ENCODE measurements at places on chromosomes 12 and 14.

GRCh38 chr12:2688381-2688931 lies 106.3 kb upstream of the FKBP4 start:
- DNase-seq: no peak

GRCh38 chr14:36450550-36450949 lies 69.5 kb downstream of the NKX2-1 start:
- no peak for DNase-seq

DNA sequence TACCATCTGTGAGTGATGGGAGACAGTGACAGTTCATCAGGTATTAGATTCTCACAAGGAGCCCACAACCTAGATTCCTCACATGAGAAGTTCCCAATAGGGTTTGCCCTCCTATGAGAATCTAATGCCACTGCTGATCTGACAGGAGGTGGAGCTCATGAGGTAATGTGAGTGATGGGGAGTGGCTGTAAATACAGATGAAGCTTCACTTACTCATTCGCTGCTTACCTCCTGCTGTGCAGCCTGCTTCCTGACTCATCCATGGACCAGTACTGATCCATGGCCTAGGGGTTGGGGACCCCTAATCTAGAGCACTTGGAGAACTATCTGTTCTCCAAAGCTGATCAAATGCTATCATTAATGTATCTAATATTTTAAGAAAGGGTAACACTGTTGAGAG lies 17.7 kb downstream of the CLEC2D start:
- no peak for DNase-seq

DNA sequence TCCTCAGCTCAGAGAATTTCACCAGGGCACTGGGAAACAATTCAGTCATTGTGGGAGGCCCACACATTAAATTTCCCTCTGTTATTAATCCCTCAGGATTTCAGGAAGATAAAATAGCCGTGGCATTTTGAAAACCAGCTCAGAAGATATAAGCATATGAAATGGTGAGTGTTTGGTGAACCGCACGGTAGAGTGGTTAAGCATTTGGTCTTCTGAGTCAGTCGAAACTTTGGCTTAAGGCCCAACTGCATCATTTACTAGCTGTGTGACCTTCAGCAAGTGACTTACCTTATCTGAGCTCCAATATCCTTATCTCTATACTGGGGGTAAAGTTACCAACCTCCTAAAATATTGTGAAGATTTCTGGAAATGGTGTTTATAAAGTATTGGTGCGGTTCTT lies 5.2 kb upstream of the VRK1 start:
- DNase-seq: no peak

DNA sequence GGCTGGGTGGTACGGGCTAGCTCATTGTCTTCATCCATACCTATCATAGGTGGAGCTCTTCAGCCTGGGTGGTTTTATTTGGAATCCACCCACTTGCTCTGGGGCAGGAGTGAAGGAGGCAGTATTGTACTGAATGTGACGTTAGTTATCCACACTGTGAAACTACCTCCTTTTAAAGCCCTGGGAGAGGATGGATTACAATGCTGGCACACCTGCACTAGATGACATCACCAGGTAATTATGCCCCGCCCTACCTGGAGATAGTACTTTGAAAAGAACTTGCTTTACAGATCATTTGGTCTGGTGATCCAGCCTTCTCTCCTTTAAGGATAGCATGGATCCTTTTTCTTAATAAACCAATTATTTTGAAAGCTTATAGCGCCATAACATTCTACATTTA lies 78.0 kb downstream of the B4GALNT3 start:
- DNase-seq: no peak

DNA sequence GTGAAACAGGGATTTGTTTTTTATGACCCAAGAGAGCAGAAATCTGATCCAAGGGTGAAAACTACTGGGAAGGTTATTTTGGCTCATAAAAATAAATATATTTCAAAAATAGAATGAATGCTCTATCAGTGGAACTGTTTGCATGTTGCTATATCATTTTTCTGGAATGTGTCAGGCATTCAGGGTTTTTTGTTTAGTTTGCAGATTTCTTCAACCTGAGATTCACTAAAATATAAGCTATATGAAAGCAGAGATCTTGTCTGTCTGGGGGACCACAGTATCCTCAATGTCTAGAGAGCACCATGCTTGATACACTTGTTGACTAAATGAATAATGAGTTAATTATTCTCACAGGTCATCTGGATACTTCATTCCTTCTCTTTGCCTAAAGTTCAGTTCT lies 165.1 kb downstream of the NUBPL start:
- no peak for DNase-seq

DNA sequence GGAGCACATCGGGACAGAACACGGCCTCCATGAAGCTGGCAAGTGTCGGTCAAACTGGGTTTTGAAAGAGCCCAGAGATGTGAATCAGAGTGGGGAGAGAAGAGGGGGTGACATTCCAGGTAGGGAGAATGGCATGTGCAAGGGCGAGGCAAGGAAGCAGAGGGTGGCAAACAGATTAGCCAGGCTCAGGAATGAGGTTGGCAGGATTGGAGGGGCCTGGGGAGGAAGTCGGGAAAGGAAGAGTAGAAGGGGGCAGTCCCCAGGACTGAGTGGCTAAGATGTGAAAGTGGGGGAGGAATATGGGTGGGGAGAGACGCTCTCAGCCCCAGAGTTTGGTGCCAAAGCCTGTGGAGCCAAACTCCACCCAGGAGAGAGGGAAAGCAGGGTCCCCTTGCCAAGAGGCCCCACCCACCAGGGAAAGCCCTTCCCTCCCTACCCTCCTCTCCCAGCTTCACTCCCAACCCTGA lies 5.5 kb upstream of the HDAC7 start:
- no peak for DNase-seq

GRCh38 chr14:105476097-105476830 lies 1.6 kb downstream of the CRIP2 start:
- DNase-seq: no peak

DNA sequence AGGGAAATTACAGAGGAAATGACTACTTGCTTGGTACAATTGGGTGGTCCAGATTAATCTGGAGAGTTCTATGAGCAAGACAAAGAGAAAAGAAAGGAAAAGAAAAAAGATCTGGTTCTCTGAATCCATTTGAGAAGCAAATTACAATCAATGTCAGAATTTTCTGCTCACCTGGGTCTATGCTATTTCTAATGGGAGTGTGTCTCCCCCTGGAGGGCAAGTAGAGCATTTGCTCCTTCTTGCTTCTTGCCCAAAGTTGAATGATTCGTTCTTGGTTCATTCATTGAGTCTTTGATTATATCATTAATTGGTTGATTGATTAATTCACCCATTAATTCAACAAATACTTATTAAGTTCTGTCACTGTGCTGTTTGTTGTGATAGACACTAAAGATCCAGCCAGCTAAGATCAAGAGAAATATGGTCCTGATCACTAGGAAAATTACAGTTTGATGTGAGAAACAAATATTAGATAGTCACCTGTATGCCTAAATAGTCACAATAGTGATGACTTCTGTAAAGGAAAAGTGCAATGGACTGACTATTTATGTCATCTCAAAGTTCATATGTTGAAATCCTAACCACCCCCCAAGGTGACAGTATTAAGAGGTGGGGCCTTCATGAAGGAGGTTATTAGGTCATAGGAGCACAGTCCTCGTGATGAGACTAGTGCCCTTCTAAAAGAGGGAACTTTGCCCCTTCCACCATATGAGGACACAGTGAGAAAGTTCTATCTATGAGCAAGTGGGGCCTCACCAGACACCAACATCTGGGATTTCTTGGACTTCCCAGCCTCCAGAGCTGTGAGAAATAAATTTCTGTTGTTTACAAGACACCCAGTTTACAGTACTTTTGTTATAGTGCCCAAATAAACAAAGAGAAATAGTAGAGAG lies 8.0 kb upstream of the ASB8 start:
- DNase-seq: no peak

DNA sequence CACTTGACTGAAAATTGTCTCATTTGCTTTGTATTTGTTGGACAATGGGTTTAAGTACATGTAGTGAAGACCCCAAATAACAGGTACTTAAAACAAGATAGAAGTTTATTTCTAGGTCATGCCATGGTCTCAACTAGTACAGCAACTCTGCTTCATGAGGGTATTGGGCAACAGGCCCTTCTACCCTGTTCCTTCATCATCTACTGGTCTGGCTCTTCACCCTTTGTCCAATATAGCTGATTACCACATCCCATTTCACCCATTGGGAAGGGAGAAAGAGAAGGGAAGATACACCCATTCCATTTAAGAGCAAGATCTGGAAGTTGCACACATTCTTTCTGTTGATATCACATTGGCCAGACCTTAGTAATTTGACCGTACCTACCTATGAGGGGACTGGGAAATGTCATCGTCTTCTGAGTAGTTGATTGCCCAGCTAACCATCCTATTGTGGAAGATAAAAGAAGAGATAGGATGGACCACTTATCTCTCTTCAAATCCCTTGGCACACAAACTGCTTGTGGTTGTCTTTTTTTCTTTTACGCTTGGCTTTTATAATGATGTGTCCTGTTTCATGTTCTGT lies 104.6 kb downstream of the DIP2B start:
- DNase-seq: no peak

DNA sequence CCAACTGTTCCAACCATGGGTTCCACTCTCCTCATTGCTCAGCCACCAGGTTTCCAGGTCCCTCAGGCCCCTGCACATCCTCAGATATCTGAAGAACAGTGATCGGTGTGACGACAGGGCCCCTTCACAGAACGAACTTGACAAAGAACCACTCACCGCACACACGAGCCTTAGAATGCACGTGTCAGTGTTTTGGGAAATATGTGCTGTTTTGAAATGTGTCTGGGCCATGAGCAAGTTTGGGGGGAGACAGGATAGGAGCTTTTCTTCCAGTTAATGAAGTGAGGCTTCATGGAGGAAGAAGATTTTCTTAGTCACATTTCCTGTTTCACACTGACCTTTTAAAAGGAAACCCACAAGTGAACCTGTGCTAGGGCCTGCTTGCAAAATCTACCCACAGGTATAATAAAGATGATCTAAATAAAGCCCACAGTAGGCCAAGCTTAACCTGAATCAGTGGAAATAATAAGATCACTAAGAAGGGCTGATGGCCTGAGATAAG lies 58.6 kb downstream of the ZFP36L1 start:
- DNase-seq: peak; percentile 38

DNA sequence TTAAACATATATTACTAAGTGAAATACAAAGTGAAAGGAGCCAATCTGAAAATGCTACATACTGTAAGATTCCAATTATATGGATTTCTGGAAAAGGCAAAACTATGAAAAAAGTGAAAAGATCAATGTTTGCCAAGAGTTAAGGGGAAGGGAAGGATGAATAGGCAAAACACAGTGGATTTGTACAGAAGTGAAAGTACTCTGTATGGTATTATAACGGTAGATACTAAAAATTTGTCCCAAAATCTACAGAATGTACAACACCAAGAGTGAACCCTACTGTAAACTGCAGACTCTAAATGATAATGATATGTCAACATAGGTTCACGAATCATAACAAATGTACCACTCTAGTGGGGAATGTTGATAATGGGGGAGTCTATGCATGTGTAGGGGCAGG lies 17.8 kb downstream of the EEA1 start:
- DNase-seq: no peak

DNA sequence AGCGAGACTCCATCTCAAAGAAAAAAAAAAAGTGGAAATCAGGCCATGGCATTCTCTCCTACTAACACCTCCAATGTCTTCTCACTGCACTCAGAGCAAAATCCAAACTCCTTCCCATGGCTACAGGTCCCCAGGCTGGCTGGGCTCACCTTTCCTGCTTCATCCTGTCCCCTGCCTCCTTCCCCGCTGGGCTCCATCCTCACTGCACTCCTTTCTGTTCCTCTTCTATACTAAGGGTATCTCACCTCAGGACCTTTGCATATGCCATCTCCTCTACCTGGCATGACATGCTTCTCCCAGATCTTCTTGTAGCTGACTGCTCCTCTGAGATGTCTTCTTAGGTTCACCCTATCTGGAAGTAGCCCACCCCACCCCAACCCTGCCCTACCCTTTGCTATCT lies 111.1 kb downstream of the DPF3 start:
- no peak for DNase-seq

All from GM12891 (cell line).